ENCODE measurements at places on chromosomes 2 and 18.

GRCh38 chr2:143909577-143910353 is 610.2 kb downstream of the ZEB2 start:
- H3K27me3 ChIP-seq, result no peaks in the 10 kb centered on the region
- H3K4me3 ChIP-seq, result no peak overlapping the region
- no peak for DNase-seq

GRCh38 chr2:142038826-142039225 is 92.0 kb downstream of the LRP1B start:
- H3K27me3 ChIP-seq, result no peaks in the 10 kb centered on the region
- no peak for DNase-seq
- H3K4me3 ChIP-seq, result no peak overlapping the region
- H3K4me1 ChIP-seq, result no peaks in the 10 kb centered on the region
- H3K36me3 ChIP-seq, result no peaks in the 10 kb centered on the region

DNA sequence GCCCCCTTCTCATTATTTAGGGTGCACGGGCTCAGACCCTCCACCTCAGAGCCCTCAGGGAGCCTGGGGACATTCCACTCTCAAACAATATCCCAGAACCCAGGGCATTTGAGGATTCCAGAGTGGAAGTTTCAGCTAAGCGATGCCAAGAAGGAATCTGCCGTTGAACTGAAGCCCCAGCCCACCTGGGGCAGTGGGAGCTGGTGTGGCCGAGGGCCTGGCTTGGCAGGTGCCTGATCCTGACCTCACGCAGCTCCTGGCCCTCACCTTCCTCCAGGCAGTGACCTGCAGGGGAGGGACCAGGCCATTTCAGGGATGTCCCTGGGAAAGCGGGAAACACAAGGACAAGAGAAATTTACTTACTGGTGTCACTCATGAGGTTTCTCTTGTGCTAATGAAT is 58.2 kb downstream of the ACKR3 start:
- H3K36me3 ChIP-seq, result no peaks in the 10 kb centered on the region
- H3K27ac ChIP-seq, result no peak overlapping the region
- no peak overlapping the region for H3K4me3 ChIP-seq
- no peaks in the 10 kb centered on the region for H3K4me1 ChIP-seq
- no peak for DNase-seq

GRCh38 chr2:20190170-20190569 is 34.8 kb downstream of the SDC1 start:
- H3K27ac ChIP-seq, result no peak overlapping the region
- peaks cover 4% of the 10 kb centered on the region for H3K27me3 ChIP-seq
- H3K4me3 ChIP-seq, result no peak overlapping the region
- no peaks in the 10 kb centered on the region for H3K36me3 ChIP-seq
- H3K4me1 ChIP-seq, result no peaks in the 10 kb centered on the region
- no peak for DNase-seq

DNA sequence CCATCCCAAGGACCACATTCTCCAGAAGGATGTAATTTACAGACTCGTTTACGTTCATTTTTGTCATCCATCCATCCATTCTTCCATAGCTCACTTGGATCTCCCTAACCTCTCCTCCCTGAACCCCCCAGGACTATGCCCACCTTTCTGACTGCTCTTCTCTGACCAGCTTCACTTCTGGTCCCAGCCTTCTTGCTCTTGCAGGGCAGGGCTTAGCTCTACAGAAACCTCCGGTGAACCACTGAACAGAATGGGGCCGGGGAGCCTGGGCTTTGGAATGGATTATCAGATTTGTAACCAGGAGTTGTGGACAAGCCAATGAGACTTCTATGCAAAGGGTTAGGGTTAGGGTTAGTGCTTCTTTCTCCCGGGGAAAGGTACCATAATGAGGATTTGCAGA is 95.0 kb downstream of the TGFA start:
- no peak for DNase-seq
- no peak overlapping the region for H3K27ac ChIP-seq
- peaks cover 13% of the 10 kb centered on the region for H3K4me1 ChIP-seq
- H3K4me3 ChIP-seq, result no peak overlapping the region
- no peaks in the 10 kb centered on the region for H3K27me3 ChIP-seq

- H3K27me3 ChIP-seq, result no peaks in the 10 kb centered on the region
- no peak for DNase-seq
- peak overlapping the region; percentile 49 for H3K27ac ChIP-seq
- peaks cover 34% of the 10 kb centered on the region for H3K4me1 ChIP-seq
Measured at GRCh38 chr2:24920809-24921441, 888 bp upstream of the ADCY3 start.

DNA sequence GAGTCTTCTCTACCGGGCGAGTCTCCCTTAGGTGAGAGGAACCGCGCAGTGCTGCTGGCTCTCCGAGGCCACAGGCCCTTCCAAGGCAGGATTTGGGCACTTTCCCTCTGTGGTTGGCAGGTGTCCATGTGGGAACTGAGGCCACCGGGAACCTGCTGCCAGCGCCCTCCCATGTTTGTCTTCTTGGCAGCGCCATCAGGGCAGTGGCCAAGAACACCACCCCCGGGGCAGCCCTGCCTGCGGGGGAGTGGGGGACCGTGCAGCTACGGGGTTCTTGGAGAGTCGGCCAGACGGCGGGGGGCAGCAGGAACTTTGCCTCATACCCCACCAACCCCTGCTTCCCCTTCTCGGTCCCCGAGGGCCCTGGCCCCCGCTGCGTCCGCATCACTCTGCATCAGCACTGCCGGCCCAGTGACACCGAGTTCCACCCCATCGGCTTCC is 10.0 kb downstream of the CAPN10 start:
- no peaks in the 10 kb centered on the region for H3K36me3 ChIP-seq
- no peak overlapping the region for H3K4me3 ChIP-seq
- no peaks in the 10 kb centered on the region for H3K27me3 ChIP-seq
- no peak for DNase-seq
- no peak overlapping the region for H3K27ac ChIP-seq

GRCh38 chr2:112924821-112925220 is 13.9 kb downstream of the IL37 start:
- no peak overlapping the region for H3K27ac ChIP-seq
- no peak overlapping the region for H3K4me3 ChIP-seq
- no peaks in the 10 kb centered on the region for H3K36me3 ChIP-seq
- H3K27me3 ChIP-seq, result no peaks in the 10 kb centered on the region
- no peak for DNase-seq

GRCh38 chr2:96144481-96145035 is 682 bp downstream of the DUSP2 start:
- peak overlapping the region; percentile 98 for H3K27ac ChIP-seq
- peak overlapping the region; percentile 97 for H3K4me3 ChIP-seq
- no peak for DNase-seq
- H3K4me1 ChIP-seq, result peaks cover 59% of the 10 kb centered on the region
- H3K36me3 ChIP-seq, result no peaks in the 10 kb centered on the region
- H3K27me3 ChIP-seq, result no peaks in the 10 kb centered on the region

GRCh38 chr2:177460973-177461585 is 68.5 kb downstream of the AGPS start:
- no peak overlapping the region for H3K4me3 ChIP-seq
- DNase-seq, result no peak
- no peak overlapping the region for H3K27ac ChIP-seq
- no peaks in the 10 kb centered on the region for H3K27me3 ChIP-seq

DNA sequence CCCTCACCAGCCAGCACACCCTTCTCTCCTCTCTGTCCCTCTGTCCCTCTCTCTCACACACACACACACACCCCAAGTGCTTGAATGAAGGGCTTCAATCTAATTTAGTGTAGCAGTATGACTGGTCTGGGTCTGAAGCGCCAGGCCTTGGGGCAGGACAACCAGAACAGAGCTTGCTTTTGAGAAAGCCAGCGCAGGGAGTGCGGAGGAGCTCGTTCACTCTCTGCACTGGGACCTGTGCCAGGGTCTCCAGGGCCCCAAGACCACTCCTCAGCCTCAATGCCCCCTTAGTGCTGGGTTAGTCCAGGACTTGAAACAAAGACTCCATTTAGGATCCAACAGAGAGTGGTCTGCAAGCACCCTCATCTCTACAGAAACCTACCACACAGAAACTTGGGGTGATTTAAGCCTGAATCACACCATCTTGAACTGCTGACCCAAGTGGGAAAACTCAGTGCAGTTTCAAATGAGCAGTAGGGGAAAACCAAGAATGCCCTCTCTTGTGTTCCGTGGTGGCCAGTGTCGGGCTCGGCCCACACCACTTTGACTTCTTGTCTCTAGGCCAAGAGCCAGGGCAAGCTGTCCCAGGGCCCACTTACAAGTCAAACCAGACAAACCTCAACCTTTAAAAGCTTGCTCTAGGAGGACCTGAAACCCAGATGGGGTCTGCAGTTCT is 66.6 kb upstream of the WIPF1 start:
- DNase-seq, result no peak
- no peak overlapping the region for H3K27ac ChIP-seq
- no peak overlapping the region for H3K4me3 ChIP-seq
- H3K27me3 ChIP-seq, result no peaks in the 10 kb centered on the region

All from naive thymus-derived CD8-positive, alpha-beta T cell (primary cell).